ENCODE measurements at places on chromosomes 16 and 17.

- no peak for DNase-seq
These were observed 4.6 kb upstream of the C17orf99 start for GRCh38 chr17:78141437-78142118.

DNA sequence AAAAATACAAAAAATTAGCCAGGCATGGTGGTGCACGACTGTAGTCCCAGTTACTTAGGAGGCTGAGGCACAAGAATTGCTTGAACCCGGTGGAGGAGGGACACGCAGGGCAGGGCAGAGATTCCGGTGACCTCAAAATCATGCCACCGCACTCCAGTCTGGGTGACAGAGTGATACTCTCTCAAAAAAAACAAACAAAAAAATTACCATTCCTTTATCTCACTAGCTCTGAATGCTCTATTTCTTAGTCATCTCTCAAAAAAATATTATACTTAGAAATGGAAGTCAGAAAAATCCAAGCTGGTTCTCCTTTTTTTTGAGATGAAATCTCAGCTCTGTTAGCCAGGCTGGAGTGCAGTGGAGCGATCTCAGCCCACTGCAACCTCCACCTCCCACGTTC lies 40.8 kb downstream of the SPOP start:
- DNase-seq: no peak

DNA sequence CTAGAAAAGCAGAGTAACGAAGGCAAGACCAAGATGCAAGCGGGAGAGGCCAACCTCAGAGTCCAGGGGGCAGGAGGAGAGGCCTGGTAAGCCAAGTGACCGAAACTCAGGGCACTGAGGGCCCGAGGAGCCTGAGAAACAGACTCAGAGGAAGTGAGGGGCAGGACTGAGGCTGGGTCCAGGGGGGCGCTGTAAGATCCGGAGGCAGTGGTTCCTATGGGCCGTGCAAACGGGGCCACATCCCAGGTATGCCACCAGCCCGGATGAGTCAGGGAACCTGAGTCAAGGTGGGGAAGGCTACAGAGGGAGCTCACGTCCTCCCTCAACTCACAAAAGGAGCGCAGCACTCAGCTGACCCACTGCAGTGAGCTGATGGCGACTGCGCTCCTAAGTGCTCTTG lies 8.3 kb downstream of the ZDHHC7 start:
- DNase-seq: no peak

DNA sequence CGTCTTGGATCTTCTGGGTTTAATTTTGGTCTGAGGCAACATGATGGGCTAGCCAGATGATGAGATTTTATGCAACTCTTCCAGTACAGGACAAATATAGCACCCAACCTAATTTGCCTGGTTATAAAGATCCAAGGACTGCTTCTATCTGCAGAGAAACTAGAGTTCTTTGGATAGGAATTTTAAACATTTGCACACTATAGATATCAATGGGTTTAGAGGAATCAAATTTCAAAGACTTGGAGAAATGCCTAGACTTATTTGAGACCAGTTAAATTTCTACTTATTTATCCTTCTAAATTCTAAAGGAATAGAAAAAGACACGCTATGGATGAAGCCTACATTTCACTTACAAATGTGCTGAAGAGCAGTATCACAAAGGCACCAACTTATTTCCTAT lies 12.6 kb downstream of the PMFBP1 start:
- DNase-seq: no peak

DNA sequence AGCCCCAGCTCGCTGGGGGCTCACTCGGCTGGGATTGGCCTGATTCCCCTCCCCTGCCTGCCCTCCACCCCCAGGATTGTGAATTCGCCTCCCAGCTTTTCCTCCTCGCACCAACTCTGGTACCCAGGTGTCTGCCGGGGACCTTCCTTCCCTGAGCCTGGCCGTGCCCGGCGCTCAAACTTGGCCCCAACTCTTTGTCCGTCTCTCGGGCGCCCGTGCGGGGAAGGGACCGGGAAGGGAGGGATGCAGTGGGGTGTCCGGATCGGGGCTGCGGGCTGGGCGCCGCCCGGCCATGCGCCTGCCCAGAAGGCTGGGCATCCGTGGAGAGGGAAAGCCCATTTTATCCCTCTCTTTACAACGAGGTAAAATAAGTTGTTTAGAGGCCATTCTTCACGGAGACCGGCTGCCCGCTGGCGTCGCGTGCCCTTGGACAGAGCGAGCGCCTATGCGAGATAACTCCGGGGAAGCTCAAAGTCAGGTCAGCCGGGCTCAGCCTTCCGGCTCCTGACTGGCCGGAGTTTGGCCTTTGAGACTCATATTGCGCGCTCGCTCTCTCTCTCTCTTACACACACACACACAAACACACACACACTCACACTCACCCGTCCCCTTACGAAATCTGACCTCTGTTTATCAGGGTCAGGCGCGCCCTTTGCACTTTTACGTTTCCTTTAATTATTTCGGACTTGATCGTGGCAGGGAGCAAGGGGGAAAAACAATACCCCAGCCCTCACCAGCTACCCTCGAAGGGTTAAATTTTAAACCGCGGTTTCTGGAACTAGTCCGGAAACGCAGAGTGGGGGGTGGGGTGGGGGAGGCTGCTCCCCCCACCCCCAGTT lies 774 bp upstream of the MAF start:
- DNase-seq: peak; percentile 48

DNA sequence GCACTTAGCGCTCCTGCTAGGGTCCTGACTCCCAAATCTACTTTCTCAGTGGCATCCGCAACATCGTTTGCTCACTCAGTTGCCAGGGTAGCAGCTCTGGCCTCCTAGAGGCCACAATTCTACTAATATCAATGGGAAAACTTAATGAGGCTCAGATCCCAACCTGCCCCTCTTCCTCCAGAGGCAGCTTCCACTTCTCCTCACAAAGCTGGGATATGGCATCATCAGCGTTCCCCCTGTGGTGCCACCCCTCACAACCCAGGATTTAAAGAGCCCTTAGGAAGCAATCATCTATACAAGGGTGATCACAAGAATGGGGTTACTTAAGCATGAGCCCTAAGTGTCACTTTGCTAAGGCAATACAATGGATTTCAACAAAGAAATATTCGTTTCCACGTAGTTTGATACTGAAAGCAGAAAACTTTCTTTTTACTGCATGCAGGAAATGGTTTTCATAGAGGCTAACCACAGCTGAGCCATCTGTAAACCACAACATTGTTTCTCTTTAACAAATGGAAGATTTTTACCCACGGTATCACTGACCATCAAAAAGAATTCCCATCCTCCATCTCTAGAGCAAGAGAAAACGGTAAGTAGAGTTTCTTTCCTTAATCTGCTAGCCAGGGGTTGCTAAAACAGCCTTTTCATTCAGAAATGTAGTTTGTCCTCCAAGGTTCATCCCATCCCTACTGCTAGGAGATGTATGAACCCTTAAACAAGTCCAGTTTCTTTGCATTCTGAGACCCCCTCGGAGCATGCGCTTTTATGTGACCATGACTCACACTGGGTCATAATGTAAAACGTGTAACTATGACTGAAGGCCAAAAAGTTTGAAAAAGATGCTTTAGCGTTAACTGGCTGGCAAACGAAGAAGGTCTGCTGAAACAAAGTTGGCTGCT lies 68.3 kb upstream of the BCAR1 start:
- DNase-seq: no peak

DNA sequence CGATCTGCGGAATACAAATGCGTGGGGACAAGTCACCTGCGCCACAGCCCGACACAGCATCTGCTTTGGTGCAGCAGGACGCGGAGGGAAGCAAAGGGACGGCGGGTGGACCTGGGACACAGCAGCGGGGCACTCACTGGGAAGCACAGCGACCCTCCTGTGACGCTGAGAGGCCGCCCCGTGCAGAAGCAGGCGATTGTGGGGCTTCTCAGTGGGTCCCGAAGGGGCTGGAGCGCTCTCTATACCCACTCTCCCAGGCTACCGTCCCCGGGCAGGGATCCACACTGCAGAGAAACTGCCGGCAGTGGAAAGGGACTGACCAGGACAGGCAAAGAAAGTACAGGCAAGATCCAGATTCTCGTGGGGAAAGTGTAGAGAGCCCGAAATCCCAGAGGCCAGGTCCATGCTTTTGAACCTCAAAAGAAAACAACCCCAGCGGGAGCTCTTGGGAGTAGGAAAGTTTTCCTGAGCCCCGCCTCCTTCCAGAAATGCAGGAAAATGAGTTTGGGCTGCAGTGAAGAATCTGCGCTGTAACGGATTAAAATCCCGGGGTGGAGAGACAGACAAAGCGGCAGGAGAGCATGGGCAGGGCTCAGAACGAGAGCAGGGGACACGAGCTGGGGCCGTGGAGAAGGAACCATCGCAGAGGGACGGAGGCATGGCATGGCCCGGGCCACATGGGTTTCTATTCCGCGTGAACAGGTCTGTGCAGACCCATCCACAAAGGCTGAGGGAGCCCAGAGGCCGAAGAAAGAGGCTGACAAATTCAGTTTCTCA lies 12.7 kb downstream of the COX4I1 start:
- no peak for DNase-seq

DNA sequence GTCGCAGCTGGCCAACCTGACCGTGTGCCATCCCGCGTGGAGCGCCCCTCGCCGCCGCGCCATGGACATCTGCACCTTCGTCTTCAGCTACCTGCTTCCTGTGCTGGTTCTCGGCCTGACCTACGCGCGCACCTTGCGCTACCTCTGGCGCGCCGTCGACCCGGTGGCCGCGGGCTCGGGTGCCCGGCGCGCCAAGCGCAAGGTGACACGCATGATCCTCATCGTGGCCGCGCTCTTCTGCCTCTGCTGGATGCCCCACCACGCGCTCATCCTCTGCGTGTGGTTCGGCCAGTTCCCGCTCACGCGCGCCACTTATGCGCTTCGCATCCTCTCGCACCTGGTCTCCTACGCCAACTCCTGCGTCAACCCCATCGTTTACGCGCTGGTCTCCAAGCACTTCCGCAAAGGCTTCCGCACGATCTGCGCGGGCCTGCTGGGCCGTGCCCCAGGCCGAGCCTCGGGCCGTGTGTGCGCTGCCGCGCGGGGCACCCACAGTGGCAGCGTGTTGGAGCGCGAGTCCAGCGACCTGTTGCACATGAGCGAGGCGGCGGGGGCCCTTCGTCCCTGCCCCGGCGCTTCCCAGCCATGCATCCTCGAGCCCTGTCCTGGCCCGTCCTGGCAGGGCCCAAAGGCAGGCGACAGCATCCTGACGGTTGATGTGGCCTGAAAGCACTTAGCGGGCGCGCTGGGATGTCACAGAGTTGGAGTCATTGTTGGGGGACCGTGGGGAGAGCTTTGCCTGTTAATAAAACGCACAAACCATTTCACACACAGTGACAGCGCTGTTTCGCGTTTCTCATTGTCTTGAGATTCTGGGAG lies 2.0 kb upstream of the ZACN start:
- DNase-seq: no peak

DNA sequence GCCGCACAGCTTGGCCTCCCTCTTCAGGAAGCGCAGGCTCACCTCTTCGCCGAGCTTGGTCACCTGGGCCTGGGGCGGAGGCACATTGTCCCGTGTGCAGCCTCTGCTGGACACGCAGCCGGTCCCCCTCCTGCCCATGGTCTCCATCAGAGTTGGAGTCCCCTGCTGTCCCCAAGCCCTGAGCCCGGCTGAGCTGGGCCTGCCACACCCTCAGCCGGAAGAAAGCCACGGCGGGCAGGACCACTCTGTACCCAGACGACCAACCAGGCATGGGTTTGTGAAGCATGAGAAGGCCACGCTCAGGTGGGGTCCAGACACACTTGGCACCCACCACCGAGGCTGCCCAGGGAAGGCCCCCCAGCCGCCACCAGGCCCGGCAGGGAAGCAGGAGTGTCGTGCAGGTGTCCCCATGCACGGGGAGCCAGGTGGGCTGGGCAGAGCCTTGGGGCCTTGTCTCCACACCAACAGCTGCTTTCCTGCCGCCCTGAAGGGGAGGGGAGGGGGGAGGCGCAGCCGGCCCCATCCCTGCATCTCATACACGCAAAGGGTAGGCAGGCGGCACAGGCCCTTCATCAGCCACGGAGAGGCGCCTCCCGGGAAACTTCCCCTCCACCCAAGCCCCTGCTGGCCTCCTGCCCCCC lies 5.2 kb downstream of the CCDC154 start:
- DNase-seq: no peak

DNA sequence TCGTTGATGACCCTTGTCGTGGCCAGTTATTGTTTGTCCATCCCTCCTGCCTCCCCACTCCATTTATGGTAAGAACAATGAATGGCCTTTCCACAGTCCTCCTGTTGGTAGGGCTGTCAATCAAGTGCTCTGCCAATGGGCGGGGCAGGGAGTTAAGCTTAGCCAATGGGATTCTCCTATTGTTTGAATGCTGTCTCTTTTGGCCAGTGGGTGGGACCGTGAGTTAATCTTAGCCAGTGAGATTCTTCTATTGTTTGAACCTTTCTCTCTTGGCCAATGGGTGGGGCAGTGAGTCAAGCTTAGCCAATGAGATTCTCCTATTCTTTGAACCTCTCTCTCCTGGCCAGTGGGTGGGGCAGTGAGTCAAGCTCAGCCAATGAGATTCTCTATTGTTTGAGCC lies 85.4 kb downstream of the IRX3 start:
- no peak for DNase-seq

- DNase-seq: no peak
These were observed 39.0 kb downstream of the CA4 start for GRCh38 chr17:60188759-60189158.

GRCh38 chr17:44381810-44382305 lies 7.6 kb downstream of the ITGA2B start:
- DNase-seq: no peak

GRCh38 chr17:82598256-82599119 lies 49.8 kb downstream of the WDR45B start:
- no peak for DNase-seq

- no peak for DNase-seq
These were observed 3.2 kb downstream of the DDX52 start for GRCh38 chr17:37640015-37640414.

DNA sequence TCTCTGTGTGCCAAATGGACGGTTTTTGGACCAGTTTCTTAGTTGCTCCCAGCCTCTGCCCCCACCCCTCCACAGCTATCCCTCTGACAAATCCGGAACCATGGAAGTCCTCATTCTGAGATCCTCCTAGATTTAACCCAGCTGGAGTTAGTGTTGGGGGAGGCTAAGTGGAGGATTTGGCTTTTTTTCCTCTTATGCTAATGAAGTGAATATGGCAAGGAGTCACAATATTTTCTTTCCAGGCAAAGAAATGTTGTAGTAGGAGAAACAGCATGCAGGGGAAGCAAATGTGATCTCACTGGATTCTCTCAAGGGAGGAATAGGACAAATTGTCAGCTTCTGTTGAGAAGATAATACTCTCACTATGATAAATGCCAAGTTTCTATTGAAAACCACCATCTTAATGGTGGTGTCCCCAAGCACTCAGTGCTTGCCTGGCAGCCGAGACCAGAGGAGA lies 159.5 kb downstream of the MSI2 start:
- DNase-seq: no peak

- DNase-seq: no peak
These were observed 366 bp downstream of the ANKS3 start for GRCh38 chr16:4733747-4734062.

GRCh38 chr17:58333736-58334207 lies 5.2 kb upstream of the TSPOAP1 start:
- no peak for DNase-seq

All from head of caudate nucleus (tissue), 42 donors.